Activated CD8-positive, alpha-beta T cell treated with anti-CD3 and anti-CD28 coated beads, Interleukin-2, amount 10 ng/mL, durations not matched to agents 7 days and 5 days (primary cell): ENCODE measurements at places on chromosomes 16 and 17.
A peak's percentile ranks its signal among the peaks of the same experiment; 100 is the strongest.

GRCh38 chr17:9553181-9553580 is 22.4 kb downstream of the STX8 start:
- DNase-seq = no peak
- no peaks in the 10 kb centered on the region for H3K4me1 ChIP-seq
- H3K36me3 ChIP-seq = peaks cover 9% of the 10 kb centered on the region
- no peaks in the 10 kb centered on the region for H3K27me3 ChIP-seq

GRCh38 chr16:25141648-25142047 is 30.1 kb downstream of the LCMT1 start:
- H3K4me1 ChIP-seq = no peaks in the 10 kb centered on the region
- H3K36me3 ChIP-seq = peaks cover 16% of the 10 kb centered on the region
- no peaks in the 10 kb centered on the region for H3K27me3 ChIP-seq
- no peak overlapping the region for H3K4me3 ChIP-seq
- H3K27ac ChIP-seq = no peak overlapping the region

GRCh38 chr16:57694231-57694724 is 328 bp upstream of the DRC7 start:
- H3K4me1 ChIP-seq = peaks cover 47% of the 10 kb centered on the region
- no peak overlapping the region for H3K27ac ChIP-seq
- H3K27me3 ChIP-seq = no peaks in the 10 kb centered on the region

DNA sequence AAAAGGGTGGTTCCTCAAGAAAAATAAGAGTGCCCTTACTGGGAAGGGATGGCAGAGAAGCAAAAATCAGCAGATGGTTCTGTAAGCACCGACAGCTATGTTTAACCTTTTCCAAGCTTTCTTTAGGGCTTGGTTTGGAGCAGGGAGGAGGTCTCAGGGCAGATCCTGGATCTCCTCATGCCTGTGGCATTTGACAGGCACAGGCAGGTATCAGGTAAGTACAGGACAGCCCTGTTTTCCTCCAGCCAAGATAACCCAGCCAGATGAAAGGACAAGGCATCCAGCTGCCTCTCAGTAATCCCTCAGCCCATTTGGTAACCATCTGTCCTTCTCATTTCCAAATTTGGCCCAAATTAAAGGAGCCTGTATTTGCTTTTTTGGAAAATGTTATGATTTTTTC is 141.5 kb downstream of the TOX3 start:
- H3K36me3 ChIP-seq = no peaks in the 10 kb centered on the region
- no peak overlapping the region for H3K27ac ChIP-seq
- H3K4me3 ChIP-seq = no peak overlapping the region

GRCh38 chr17:82297280-82297713 is 20.1 kb downstream of the CD7 start:
- H3K27me3 ChIP-seq = no peaks in the 10 kb centered on the region
- DNase-seq = peak; percentile 92
- peaks cover 5% of the 10 kb centered on the region for H3K36me3 ChIP-seq
- H3K27ac ChIP-seq = peak overlapping the region; percentile 100
- peak overlapping the region; percentile 88 for H3K4me3 ChIP-seq

- H3K4me1 ChIP-seq = no peaks in the 10 kb centered on the region
- no peak overlapping the region for H3K4me3 ChIP-seq
- no peak for DNase-seq
- H3K36me3 ChIP-seq = no peaks in the 10 kb centered on the region
Observed at GRCh38 chr16:65662256-65662655, 540.4 kb upstream of the CDH11 start.

DNA sequence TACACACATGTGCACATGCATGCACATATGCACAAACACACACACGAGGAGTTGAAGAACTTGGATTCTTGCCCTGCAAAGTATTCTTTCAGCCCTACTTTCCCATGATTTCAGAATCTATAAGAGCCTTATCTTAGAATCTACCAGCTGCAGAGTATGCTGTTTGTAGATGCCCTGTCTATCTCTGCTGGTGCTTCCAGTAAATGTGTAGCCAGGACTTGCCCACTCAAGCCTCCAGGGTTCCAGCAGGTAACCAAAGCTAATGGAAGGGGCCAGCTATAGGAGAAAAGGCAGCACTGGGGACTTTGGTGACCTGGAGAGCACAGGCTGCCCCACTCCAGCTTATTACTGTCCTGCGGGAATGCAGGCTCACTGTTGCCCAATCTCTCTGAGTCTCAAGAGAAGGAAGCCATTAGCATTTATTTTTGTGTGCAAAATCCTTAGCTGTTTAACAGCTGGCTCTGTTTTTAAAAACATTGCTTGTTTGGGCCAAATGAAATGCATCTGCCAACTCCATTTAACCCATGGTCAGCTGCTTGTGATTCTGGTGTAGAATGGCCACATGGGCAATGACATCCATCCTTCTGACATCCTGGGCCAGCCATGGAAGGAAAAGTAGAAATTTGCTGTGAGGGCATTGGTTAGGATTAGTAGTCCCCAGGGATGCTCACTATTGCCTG is 28.6 kb upstream of the XYLT1 start:
- H3K4me1 ChIP-seq = no peaks in the 10 kb centered on the region
- no peak overlapping the region for H3K27ac ChIP-seq
- no peak overlapping the region for H3K4me3 ChIP-seq
- H3K27me3 ChIP-seq = peaks cover 14% of the 10 kb centered on the region

- no peaks in the 10 kb centered on the region for H3K36me3 ChIP-seq
- no peaks in the 10 kb centered on the region for H3K27me3 ChIP-seq
- no peak overlapping the region for H3K27ac ChIP-seq
- H3K4me3 ChIP-seq = no peak overlapping the region
- H3K4me1 ChIP-seq = peaks cover 19% of the 10 kb centered on the region
Observed at GRCh38 chr16:14199624-14200023, 128.5 kb downstream of the MRTFB start.

GRCh38 chr17:62791235-62791734 is 16.8 kb downstream of the MARCHF10 start:
- H3K36me3 ChIP-seq = peaks cover 6% of the 10 kb centered on the region
- no peak for DNase-seq
- H3K4me3 ChIP-seq = no peak overlapping the region
- H3K4me1 ChIP-seq = peaks cover 6% of the 10 kb centered on the region

GRCh38 chr16:64182985-64183384 is 938.9 kb downstream of the CDH11 start:
- H3K36me3 ChIP-seq = no peaks in the 10 kb centered on the region
- DNase-seq = no peak
- no peak overlapping the region for H3K27ac ChIP-seq
- H3K4me3 ChIP-seq = no peak overlapping the region
- no peaks in the 10 kb centered on the region for H3K27me3 ChIP-seq

DNA sequence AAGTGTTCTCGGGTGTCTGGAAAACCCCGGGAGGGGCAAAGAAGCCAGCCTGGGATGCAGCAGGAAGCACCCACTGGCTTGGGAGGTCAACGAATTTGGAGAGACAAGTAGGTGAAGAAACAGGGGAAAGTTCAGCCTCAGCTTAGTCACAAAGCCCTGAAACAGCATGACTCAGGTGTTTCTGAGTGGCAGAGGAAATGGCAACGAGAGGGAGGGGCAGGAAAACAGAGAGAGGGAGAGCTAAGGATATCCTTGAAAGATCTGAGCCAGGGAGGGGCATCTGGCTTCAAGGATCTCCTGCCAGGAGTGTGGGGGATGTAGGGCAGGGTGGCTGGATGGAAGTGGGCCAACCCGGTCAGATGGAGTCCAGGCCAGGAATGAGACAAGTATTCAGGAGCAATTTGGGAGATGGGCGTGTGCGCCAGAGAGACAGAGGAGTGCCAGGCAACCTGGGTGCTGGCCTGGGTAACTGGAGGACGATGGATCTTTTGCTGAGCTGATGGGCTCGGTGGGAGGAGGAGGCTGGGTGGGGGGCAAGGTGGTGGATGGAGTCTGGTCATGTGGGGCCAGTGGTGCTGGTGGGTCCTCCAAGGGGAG is 27.2 kb downstream of the ABCC3 start:
- no peaks in the 10 kb centered on the region for H3K36me3 ChIP-seq
- H3K4me3 ChIP-seq = no peak overlapping the region
- DNase-seq = peak; percentile 44
- H3K27ac ChIP-seq = peak overlapping the region; percentile 73

GRCh38 chr16:77511053-77511452 is 76.2 kb upstream of the ADAMTS18 start:
- DNase-seq = no peak
- H3K27ac ChIP-seq = no peak overlapping the region
- no peaks in the 10 kb centered on the region for H3K27me3 ChIP-seq
- no peak overlapping the region for H3K4me3 ChIP-seq
- no peaks in the 10 kb centered on the region for H3K4me1 ChIP-seq

DNA sequence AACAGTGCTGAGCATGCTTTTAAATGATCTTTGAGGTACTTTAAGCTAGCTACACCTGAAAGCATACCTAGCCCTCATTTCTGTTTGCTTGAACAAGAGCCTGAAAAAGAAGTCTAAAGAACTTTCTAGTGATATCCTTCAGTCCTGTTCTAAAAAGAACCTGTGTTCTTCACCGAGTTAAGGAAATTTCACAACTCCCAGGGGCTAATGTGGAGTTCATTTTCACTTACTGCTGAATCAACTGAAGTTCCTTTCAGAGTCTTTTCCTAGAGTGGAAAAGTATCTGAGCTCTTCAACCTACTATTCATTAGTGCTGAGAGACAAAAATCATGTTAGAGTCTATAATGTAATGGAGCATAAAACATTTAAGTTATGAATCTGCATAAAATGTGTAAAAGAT is 66.9 kb downstream of the CHD9 start:
- no peak for DNase-seq
- no peak overlapping the region for H3K27ac ChIP-seq
- H3K27me3 ChIP-seq = no peaks in the 10 kb centered on the region

- peaks cover 31% of the 10 kb centered on the region for H3K27me3 ChIP-seq
- no peak overlapping the region for H3K4me3 ChIP-seq
- peaks cover 13% of the 10 kb centered on the region for H3K4me1 ChIP-seq
- no peaks in the 10 kb centered on the region for H3K36me3 ChIP-seq
- no peak overlapping the region for H3K27ac ChIP-seq
Observed at GRCh38 chr17:38451030-38451839, 23.0 kb downstream of the ARHGAP23 start.

DNA sequence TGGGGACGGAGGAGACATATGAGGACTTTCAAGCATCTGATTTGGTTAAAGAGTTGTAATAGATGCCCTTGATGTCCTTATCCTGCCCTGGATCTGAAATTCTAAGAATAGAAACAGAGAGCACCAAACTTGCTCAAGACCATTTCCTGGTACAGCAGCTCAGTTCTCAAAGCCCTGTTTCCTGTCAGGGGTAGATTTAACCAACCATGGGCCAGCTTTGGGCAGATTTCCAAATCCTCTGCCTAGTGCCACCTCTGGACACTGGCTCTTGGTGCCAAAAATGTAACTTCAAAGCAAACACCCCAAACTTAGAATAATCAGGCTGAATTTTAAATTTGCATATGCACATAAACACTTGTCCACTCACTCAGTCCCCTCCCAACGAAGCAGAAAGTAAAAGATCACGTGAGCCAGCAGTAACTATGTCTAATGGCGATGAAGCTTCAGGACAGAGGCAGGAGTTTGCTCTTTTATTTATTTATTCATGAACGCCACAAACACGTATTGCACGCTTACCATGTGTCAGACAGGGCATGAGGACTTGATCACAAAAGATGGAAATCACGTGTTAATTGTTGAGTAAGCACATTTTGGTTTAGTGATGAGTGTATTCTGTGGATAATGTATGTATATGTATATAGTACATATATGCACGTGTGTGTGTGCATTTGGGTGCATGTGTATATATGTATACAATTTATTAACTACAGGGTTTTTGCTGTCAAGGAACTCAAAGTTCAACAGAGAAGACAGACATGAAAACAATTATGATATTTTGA is 23.1 kb upstream of the SDK2 start:
- peaks cover 18% of the 10 kb centered on the region for H3K36me3 ChIP-seq
- DNase-seq = peak; percentile 76
- H3K4me1 ChIP-seq = peaks cover 32% of the 10 kb centered on the region
- peak overlapping the region; percentile 91 for H3K27ac ChIP-seq

DNA sequence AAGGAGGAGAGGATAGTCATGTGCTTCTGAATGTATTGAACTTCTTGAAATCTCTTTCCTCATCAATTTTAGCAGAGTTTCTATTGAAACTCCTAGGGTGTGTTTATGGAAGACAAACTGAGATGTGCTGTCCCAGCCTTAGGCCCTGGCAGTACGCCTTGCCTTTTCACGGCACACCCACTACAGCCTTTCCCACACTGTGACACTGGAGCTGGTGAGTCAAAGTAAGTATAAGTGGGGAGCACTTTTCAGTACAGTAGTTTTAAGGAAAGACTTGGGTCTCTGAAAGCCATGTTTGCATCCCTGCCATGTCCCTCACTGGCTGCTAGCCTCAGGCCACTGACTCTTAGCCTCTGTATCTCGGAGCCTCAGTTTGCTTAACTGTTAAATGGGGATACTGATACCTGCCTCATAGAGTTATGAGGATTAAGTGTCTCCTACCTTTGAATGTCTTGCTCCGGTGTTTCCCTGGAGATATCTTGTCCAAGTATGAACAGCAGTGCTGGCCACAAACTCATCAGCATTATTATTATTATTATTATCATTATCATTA is 144.7 kb upstream of the CRHR1 start:
- no peak overlapping the region for H3K27ac ChIP-seq
- H3K4me3 ChIP-seq = no peak overlapping the region
- no peak for DNase-seq
- H3K4me1 ChIP-seq = peaks cover 15% of the 10 kb centered on the region
- H3K36me3 ChIP-seq = peaks cover 11% of the 10 kb centered on the region

DNA sequence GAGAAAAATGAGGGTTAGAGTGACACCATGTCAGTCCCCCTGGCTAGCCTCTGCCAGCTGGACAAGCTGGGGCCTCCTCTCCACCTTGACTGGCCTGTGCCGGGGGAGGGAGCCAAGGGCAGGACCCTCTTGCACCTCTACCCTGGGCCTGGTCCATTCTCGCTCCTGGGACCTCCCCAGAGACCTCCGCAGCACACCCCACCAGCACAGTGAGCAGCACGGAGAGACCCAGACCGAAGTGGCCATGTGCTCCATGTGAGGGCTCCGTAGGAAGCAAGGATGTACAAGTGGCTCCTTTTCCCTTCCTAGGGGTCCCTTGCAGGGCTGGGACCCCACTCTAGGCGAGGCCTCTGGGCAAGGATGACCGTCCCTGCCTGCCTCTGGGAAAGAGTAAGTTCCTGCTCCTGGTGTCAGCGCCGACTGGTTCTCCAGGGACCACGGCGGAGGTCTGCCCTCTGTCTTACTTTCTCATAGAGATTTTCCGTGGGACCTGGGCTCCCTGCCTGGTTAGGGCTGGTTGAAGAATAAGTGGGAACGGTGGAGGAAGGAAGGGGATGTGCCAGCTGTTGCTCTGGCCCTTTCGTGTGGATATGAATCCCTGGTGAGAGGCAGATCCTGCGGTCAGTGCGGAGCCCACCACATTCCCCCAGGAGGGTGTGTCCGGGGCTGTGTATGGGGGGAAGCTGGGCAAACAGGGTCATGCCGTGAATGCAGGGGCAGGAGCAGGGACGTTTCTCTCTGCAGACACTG is 124.2 kb downstream of the METRNL start:
- no peaks in the 10 kb centered on the region for H3K36me3 ChIP-seq
- DNase-seq = no peak
- H3K4me3 ChIP-seq = no peak overlapping the region
- peaks cover 47% of the 10 kb centered on the region for H3K4me1 ChIP-seq
- H3K27me3 ChIP-seq = peaks cover 2% of the 10 kb centered on the region
- peak overlapping the region; percentile 11 for H3K27ac ChIP-seq

- DNase-seq = peak; percentile 79
- peaks cover 5% of the 10 kb centered on the region for H3K27me3 ChIP-seq
- no peaks in the 10 kb centered on the region for H3K36me3 ChIP-seq
- no peak overlapping the region for H3K4me3 ChIP-seq
- peaks cover 7% of the 10 kb centered on the region for H3K4me1 ChIP-seq
- no peak overlapping the region for H3K27ac ChIP-seq
Observed at GRCh38 chr17:76816590-76817135, 51.5 kb upstream of the MGAT5B start.

GRCh38 chr17:80693511-80693910 is 148.9 kb downstream of the RPTOR start:
- peaks cover 49% of the 10 kb centered on the region for H3K4me1 ChIP-seq
- DNase-seq = no peak
- H3K4me3 ChIP-seq = no peak overlapping the region
- H3K27me3 ChIP-seq = no peaks in the 10 kb centered on the region
